ENCODE measurements at places on chromosomes 12 and 14.

DNA sequence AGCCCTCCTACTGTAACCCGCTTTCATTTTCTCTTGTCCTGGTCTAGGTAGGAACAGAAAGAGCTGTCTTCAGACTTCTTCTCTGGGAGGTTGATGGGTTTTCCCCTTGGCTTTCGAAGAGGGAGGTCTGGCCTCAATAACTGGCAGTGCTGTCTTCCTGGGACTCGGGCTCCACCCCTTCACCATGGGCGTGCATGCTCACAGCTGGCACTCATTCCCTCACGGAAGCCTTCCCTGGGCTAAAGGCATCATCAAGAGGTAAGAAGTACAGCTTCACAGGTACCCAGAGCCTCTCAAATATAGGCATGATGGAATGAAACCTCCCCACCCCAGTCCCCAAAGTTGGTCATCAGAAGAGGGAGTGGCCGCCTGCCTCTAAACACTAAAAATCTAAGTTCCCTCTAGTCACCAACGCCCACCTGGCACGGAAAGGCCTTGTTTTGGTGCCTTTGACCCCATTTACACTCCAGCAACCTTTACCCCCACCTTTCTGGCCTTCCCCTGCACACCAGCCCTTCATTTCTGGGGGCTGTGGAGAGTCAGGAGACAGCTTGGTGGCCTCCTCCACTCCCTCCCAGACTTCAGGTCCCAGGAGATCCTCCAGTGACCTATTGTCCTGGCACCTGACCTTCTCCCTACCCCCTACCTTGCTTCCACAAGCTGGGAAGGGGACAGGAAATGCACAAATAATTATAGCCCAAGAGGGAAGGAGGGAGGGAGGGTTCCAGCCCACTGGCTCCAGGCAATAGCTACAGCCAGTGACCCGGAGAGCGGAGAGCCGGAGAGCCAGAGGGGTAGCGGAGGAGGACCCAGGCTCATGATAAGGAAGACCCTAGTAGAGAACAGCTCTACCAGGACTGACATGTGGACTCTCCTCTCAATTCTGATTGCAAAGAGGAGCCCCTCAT is 2.8 kb downstream of the RAPGEF3 start:
- no peak for DNase-seq
- H3K27ac ChIP-seq: peak overlapping the region; percentile 3
- H3K36me3 ChIP-seq: no peaks in the 10 kb centered on the region
- H3K4me1 ChIP-seq: peaks cover 34% of the 10 kb centered on the region

GRCh38 chr14:68507544-68508081 is 285.3 kb downstream of the ZFP36L1 start:
- peaks cover 24% of the 10 kb centered on the region for H3K4me1 ChIP-seq
- DNase-seq: no peak
- H3K4me3 ChIP-seq: no peak overlapping the region
- no peak overlapping the region for H3K27ac ChIP-seq

DNA sequence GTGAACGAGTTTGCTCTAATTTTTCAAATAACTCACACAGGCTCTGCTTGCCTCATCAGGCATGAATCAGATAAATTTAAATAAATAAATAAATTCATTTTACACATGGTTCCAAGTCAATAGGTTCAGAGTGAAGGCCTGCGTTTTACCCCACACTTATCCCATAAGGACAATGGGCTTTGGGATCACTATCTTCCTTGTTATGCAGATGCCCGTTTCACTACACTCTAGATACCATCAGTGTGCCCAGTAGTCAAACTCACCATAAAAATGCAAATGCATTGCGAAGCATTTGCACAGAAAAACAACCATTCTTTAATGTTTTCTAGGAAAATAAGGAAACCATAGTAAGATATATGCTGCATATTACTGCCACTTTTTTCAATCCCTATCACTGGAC is 155.9 kb upstream of the CCDC196 start:
- no peaks in the 10 kb centered on the region for H3K36me3 ChIP-seq
- H3K27ac ChIP-seq: no peak overlapping the region
- H3K4me3 ChIP-seq: no peak overlapping the region
- peaks cover 2% of the 10 kb centered on the region for H3K27me3 ChIP-seq
- no peaks in the 10 kb centered on the region for H3K4me1 ChIP-seq
- no peak for DNase-seq

DNA sequence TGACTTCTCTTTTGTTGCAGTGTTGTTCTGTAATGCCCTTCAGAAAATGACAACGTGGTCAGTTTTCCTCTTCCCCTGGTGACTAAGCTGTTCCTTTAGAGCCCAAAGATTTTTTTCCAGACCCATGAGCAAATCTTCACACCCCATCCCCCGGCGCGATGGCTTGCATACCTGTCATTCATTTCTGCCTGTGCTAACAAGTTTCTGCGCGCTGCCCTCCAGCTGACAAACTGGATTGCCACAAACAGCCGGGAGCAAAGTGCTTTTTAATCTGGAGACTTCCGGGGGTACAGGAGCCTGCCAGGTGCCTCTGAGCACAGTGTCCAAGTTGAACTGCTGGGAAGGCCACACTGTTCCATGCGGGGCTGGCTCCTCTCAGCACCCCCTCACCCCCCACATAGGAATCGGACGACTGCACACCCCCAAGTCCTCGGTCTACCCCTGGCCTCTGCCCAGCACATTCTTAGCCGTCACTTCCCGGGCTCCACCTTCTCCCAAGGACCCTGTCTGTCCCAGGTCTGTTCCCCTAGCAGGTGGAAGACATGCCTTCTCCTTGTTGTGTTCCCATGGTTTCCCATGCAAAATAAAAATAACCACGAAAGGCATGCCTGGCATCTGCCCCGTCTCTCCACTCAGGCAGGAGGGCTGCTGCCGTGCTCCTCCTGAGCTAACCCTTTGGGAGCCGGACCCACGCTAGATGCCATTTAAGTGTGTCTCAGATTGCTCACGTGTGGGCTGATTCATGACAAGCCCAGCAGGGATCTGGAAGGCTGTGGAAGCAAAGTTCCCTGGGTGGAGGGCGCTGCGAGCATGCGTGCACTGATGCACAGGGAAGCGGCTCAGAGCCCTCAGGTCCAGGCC is 14.1 kb downstream of the RILPL1 start:
- no peak overlapping the region for H3K4me3 ChIP-seq
- H3K36me3 ChIP-seq: no peaks in the 10 kb centered on the region
- no peak overlapping the region for H3K27ac ChIP-seq

DNA sequence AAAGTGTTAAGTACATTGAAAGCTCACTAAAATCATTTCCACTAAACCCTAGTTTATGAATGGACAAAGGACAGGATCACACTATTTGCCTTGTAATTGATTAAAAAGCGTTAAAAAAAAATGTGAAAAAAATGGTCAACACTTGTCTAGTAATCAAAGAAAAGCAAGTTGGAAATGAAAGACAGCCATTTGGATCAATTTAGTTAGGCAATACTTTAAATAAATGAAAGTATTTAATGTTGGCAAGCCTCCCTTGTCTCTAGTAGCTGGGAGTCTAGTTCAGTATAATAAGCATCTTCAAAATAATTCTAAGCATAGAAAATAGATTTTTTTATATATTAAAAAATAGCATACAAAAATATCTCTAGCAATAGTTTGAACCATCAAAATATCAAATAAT is 14.2 kb upstream of the CNIH1 start:
- H3K4me1 ChIP-seq: peaks cover 6% of the 10 kb centered on the region

- DNase-seq: no peak
- no peaks in the 10 kb centered on the region for H3K36me3 ChIP-seq
- no peaks in the 10 kb centered on the region for H3K27me3 ChIP-seq
- H3K27ac ChIP-seq: no peak overlapping the region
- H3K4me1 ChIP-seq: no peaks in the 10 kb centered on the region
These were observed 183.1 kb downstream of the PIWIL1 start for GRCh38 chr12:130520784-130521183.

Data from activated CD8-positive, alpha-beta memory T cell treated with anti-CD3 and anti-CD28 coated beads, Interleukin-2, amount 10 ng/mL, durations not matched to agents 7 days and 5 days (primary cell).